ENCODE measurements at places on chromosomes 5 and 9.

- peak; percentile 70 for DNase-seq
Observed at GRCh38 chr5:58462623-58463230, 2.8 kb upstream of the PLK2 start.

- DNase-seq, result peak; percentile 34
Observed at GRCh38 chr9:133945314-133945975, 46.7 kb downstream of the VAV2 start.

- DNase-seq, result no peak
Observed at GRCh38 chr5:77586101-77586500, 52.4 kb downstream of the OTP start.

DNA sequence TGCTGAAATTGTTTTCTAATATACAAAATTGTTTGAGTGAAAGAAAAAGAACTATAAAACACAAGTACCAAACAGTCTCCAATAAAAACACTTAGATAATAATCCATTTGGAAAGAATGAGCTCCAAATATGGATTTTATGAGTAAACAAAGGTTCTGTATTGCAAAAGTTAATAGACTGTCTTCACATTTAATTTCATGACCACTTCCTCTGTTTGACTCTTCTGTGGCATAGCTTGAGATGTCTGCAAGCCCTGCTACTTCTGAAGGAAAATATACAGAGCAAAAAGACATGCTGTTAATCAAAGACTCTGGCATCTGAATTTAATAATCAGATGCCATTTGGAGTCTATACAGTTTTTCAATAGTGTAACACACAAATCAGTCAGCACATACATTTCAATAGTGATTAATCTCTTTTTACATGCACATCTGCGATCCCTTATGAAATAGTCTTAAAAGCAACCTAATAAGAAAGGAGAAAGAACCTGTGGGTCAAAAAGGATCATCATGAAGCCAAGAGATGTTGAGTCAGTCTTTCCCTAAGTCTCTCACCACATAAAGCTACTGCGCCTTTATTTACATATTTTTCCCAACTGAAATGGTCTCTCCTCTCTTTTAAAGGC, 165.4 kb upstream of the LHFPL2 start:
- no peak for DNase-seq

GRCh38 chr5:98836175-98836574, 62.7 kb downstream of the RGMB start:
- DNase-seq, result no peak

Measured in CD14-positive monocyte (primary cell).